ENCODE measurements at places on chromosomes 6 and 20.

- DNase-seq: no peak
Measured at GRCh38 chr20:3209946-3210317, 634 bp downstream of the ITPA start.

DNA sequence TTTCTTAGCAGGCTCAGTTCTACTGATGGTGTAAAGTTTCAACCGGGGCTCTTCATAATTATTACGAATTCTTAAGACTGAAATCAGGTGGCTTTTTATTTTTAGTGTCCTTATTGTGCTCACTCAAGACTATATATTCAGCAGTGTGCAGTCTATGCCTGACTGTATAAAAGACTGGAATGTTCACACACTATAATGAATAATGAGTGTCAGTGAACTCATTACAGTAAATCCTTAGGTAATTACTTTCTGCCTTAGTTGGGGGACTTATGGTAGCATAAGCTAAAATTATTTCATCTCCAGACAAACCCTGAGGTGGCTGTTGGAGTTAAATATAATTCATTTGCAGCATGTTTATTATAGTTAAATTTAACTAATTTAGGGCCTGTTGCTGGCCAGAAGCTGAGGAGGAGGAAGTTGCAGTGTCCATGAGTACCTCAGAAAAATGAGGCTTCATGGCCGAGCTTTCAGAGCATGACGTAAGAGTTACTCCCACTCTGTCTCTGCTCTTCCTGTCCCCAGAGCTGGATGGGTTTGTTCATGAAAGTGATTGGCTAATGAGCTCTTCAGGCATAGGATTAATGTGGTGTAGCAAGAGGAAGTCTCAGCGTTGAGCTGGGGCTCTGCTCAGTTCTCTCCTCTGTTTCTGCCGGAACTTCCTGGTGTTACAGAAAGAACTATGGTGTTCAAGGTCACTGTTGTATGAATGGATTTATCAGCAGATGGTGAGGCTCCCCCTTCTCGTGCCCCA, 335.7 kb downstream of the NRN1 start:
- DNase-seq: peak; percentile 34

GRCh38 chr6:111852725-111853124, 20.5 kb downstream of the FYN start:
- DNase-seq: no peak

DNA sequence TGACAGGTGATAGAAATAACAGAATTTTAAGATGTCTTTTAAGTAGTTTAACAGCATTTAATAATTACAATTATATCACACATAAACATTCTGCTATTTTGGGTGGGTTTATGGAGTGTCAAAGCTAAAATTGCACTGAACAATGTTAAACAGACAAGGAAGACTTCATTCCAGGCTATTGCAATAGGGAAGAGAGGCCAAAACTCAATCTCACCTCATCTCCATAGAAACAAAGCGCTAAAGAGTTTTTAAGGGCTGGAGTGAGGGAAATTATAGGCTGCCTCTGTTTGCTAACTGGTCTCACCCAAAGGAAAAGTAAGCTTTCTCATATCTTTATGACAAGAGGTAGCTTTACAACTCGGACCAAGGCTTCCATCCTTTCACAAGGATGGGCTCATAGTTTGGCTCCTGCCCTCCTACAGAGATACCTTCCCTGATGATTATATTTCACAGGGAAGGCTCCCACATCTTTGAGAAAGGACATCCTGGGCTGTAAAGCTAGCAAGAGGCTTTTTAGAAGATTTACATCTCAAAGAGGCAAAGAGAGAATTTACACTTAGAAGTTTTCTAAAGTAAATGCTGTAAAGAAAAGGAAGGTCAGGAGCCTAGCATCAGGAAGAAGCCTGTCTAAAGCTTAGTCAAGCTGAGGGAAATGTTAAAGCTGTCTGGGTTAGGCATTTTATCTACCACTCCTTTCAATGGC, 350.2 kb upstream of the IMPG1 start:
- DNase-seq: no peak

DNA sequence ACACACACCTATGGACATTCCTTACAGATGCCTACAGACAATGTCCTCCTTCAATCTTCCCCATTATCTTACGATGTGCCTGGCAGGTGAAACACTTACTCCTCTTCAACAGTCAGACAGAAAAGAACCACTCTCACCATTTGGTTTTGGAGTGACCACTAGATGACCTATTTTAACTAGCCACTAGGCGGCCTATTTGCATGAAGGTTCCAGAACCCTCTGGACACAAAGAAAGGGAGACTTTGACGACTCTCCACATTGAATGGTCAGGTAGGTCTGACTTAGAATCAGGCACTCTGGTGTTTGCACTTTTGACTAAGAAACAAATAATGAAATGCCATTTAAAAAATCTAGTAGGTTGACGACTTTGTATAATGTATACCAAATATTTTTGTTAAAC, 42.0 kb downstream of the PNLDC1 start:
- no peak for DNase-seq

GRCh38 chr6:27605401-27606342, 132.8 kb upstream of the ZNF184 start:
- DNase-seq: no peak

DNA sequence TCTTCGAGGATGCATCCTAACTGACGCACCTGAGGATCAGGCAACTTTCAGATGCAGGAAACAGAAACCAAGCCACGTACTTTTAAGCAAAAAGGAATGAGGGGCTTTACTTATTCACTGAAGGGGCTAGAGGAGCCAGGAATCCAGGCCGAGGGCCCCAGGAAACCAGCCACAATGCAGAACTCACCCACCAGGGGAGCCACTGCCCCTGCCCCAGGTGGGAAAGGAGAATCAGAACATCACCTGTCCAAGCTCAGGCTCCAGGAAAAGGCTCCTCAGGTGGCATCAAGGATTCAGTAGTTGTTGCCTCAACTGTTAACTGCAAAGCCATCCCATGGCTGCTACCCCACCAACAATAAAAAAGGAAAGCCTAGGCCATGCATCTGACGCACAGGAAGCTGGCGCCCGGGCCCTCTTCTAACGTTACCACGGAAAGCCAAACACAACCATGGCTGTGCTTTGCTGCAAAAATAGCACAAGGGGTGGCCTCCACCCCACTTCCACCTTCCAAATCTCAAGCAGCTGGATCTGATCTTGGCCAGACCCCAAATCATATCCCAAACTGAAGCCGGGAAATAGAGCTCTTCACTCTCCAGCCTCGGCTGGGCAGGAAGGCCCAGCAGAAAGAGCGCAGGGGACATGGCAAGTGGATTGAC, 121.0 kb downstream of the PREX1 start:
- no peak for DNase-seq

- DNase-seq: no peak
Measured at GRCh38 chr6:29141606-29142005, 29.1 kb upstream of the OR2J2 start.

All from NCI-H1436 treated with DMSO at 0.1 percent for 48 hours (cell line).